ENCODE measurements at places on chromosomes 12 and 14.
A peak's percentile ranks its signal among the peaks of the same experiment; 100 is the strongest.

DNA sequence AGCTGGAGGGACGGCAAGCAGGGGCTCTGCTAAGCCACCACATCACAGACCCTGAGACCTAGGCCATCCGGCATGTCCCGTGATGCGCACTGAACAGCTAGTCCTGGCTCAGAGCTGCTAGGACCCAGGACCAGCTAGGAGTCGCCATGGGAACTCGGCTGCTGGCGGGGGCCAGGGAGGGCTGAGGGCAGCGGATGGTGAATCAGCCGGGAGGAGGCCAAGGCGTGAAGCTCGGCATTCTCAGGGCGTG is 5.1 kb downstream of the AHNAK2 start:
- DNase-seq, result peak; percentile 93

DNA sequence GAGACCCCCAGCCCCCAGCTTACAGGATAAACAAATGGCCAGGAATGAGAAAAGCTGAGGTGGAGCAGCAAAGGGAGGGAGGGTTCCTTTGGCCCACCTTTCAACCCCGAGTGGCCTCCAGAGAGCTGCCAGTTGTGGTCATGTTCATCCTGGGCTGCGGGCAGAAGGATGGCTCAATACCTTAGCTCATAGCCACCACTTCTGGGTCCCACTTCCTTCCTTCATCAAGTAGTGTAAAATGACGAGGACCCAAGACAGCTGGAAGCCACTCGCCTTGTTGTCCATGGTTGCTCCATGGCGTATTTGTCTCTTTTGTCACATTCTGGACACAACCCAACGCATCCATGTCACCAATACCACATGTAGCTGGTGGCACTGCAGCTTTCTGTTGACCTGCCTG is 24.2 kb downstream of the CRACR2A start:
- no peak for DNase-seq

GRCh38 chr14:103625356-103626095 is 3.5 kb upstream of the KLC1 start:
- no peak for DNase-seq

- DNase-seq, result no peak
Observed at GRCh38 chr14:70514168-70515069, 20.4 kb downstream of the ADAM20 start.

DNA sequence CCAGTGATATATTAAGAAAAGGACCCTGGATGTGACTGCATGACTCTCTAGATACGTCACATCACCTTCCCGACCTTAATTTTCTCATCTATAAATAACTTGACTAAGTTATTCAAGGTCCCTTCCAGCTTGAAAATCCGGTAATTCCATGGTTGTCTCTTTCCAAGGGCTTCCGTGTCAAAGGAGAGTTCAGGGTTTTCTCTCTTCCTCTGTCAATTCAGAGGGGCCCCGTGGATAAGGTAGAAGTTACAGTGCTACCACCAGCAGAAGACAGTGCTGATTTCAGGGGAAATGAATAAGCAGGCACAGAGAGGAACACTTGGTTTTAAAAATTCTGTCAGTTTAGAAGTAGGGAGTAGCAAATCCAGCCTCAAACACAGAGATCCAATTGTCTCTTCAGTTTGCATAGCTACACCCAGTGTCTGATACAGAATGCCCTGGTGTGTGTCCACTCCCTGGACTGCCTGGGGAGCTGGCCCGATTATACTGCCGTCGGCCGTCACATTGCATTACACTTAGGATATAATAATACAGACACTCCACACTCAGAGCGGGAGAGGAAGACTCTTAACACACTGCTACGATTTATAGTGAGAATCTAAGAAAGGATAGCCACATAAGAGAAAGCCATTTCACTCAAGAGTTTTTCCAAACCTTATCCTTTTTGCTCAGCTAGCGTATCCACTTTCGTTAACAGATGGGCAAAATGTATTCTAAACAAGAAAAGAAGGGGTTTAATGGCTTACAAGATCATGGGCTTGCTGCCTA is 54.7 kb upstream of the GTF2A1 start:
- no peak for DNase-seq

DNA sequence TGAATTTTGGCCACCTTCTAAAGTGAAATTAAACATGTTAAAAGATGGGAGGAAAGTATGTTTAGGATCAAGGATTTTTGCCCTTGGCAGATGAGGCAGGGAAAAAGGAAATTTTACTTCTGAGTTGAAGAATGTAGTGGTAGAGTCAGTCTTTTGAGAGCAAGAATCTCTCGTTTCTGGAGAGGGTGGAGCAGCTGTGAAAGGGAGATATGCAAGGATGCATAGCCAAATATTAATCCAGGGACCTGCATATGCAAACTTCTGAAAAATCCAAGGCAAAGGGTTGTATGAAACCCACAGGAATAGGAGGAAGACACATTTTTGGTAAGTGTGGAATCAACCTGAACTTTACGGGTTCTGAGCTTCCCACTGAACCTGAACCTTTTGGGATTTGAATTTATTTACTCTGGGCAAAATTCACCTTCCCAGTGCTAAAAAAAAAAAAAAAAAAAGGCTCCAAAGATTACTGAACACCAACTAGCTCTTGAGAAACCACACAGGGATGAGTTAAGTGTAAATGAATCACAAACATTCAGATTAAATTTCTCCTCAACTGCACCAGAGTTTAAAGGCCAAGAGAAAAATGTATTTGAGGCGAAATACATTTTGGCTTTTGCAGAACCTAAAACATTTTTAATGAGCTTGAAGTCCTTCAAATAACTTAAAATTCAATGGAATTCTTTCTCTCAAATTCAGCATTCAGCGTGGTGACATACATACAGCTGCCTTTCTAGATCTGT is 187.1 kb upstream of the CDKN3 start:
- peak; percentile 16 for DNase-seq
